ENCODE measurements at places on chromosomes 1 and 21.

GRCh38 chr1:206145771-206146290, 28.6 kb upstream of the AVPR1B start:
- DNase-seq: no peak

- DNase-seq: no peak
Measured at GRCh38 chr1:110647254-110647891, 27.4 kb downstream of the KCNA3 start.

- DNase-seq: no peak
Measured at GRCh38 chr21:42316891-42317290, 1.7 kb upstream of the TFF3 start.

DNA sequence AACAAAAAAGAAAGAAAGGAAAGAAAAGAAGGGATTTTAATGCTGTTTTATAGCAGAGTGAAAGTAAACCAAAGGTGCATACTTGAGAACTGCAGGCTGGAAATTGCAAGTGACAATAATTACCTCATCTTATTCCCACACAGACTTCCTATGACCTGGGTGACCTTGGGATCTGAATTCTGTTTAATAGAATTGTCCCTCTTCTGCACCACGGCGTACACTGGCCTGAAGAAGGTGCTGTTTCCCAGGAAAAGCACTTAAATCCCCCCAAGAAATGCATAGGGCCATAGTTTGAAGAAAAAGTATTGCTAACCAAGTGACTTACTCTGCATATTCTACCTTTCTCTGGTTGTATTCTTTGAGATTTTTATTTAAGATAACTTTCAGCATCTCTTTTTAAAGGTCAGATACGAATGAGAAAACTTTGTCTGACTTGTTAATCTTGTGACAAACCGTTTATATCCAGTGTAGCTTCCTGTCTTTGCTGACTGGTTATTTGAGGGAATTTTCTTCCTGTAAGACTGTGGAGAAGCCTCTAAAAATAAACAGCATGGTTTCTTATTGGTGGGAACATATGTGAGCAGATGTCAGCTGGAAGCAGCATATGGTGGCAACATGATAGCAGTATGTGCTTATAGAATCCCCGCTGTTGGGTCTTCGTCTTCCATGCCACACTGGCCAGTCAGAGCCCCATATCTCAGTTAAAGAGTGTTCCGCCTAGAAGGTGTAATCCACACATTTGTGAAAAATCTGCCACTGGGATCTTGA, 16.3 kb downstream of the TGFB2 start:
- no peak for DNase-seq

DNA sequence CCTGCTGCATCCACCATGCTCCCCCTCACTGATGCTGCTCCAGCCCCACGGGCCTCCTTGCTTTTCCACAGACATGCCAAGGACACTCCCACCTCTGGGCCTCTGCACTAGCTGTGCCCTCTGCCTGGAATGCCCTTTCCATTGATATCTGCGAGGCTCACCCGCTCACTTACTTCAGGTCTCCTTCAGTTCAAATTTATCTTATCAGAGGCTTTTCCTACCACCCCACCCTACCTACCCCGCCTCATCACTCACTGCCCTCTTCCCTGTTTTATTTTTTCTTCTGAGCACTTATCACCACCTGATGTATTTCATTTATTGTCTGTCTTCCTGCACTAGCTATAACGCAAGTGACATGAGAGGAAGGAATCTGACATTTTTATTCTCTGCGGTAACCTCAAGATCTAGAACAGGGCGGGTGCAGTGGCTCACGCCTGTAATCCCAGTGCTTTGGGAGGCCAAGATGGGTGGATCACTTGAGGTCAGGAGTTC, 7.0 kb downstream of the HSPG2 start:
- no peak for DNase-seq

- DNase-seq: no peak
Measured at GRCh38 chr1:111279144-111279543, 11.5 kb upstream of the CHIA start.

- DNase-seq: no peak
Measured at GRCh38 chr1:34478515-34479076, 276.3 kb upstream of the GJB5 start.

GRCh38 chr1:215482079-215482478, 85.0 kb upstream of the KCTD3 start:
- DNase-seq: no peak

DNA sequence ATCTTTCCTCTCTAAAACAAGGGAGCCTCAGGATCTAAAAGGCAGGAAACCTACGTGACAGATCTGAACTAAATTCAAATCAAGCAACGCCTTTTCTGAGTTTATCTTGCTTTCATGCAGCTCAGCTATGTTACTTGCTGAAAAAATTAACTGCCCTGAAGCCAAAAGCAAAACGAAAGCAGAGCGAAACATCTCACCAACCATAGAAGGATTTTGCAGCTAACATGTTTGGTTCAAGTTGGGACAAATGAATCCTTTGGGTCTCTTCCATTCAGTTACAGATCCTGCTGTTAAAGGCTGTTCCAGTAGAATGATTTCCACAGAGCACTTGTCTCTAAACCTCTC, 482 bp downstream of the SLC2A5 start:
- no peak for DNase-seq

GRCh38 chr1:209729436-209729835, 24.8 kb downstream of the HSD11B1 start:
- no peak for DNase-seq

- no peak for DNase-seq
Measured at GRCh38 chr1:217348960-217349664, 281.8 kb downstream of the GPATCH2 start.

GRCh38 chr1:34612091-34612827, 142.6 kb upstream of the GJB5 start:
- no peak for DNase-seq

Measured in stimulated activated CD4-positive, alpha-beta T cell treated with anti-CD3 and anti-CD28 coated beads, Interleukin-12 subunit alpha, Interleukin-12 subunit beta, amount 100 ng/mL, for 48 hours (primary cell).